ENCODE measurements at places on chromosomes 5 and 9.

DNA sequence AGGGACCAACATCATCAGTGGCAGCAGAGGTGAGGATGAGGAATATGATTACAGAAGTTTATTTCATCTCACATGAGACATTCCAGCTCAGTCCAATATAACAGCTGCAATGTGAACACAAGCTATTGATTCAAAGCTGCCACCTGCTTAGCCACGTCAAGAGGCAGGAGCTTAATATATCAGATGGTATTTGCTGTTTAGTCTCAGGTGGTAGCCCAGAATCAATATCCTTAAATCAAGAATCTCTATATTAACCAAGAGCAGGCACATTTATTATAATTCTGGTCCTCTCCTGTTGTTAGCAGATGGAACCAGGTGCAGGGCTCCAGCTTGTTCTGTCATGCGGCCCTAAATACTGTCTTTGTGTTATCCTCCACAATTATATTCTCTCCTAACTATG is 431.6 kb downstream of the ICE1 start:
- H3K27me3 ChIP-seq = no peaks in the 10 kb centered on the region
- no peak overlapping the region for H3K27ac ChIP-seq
- no peak for DNase-seq
- H3K36me3 ChIP-seq = no peaks in the 10 kb centered on the region
- H3K4me1 ChIP-seq = no peaks in the 10 kb centered on the region
- no peak overlapping the region for H3K4me3 ChIP-seq

DNA sequence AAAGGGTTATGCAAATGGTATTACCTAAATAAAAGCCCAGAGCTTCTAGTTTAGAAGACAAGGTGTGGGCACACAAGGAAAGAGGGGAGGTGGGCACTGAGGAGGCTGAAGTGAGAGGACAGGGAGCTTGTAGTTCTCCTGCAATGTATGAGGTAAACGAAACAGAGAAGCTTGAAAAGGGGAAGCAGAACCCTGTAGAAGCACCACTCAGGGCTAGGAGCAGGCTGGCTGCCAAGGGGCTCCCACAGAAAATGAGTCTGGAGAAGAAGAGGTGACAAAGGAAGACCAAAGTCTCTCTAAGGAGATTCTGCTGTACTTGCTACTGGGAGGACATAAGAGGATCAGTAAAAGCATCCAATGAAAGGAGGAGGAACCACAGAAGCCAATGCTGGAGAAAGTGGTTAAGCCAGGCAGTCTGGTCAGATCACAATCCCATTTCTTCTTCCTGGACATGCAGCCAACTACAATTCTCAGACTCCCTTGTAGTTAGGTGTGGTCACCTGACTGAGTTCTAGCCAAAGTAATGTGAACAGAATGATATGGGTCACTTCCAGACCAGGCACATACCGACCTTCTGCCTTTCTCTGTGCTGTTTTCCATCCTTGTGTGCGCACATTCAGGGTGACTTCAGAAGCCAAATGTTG is 174.5 kb upstream of the MAP3K1 start:
- no peak overlapping the region for H3K27ac ChIP-seq
- peaks cover 3% of the 10 kb centered on the region for H3K4me1 ChIP-seq
- no peaks in the 10 kb centered on the region for H3K36me3 ChIP-seq
- H3K27me3 ChIP-seq = no peaks in the 10 kb centered on the region
- DNase-seq = no peak

GRCh38 chr5:7471710-7472109 is 75.8 kb downstream of the ADCY2 start:
- peaks cover 5% of the 10 kb centered on the region for H3K4me1 ChIP-seq
- no peaks in the 10 kb centered on the region for H3K36me3 ChIP-seq
- H3K4me3 ChIP-seq = no peak overlapping the region
- H3K27me3 ChIP-seq = no peaks in the 10 kb centered on the region
- no peak overlapping the region for H3K27ac ChIP-seq

GRCh38 chr5:128559300-128560297 is 21.6 kb upstream of the FBN2 start:
- no peak overlapping the region for H3K27ac ChIP-seq
- H3K4me3 ChIP-seq = no peak overlapping the region
- DNase-seq = no peak
- no peaks in the 10 kb centered on the region for H3K36me3 ChIP-seq
- H3K27me3 ChIP-seq = no peaks in the 10 kb centered on the region
- no peaks in the 10 kb centered on the region for H3K4me1 ChIP-seq

DNA sequence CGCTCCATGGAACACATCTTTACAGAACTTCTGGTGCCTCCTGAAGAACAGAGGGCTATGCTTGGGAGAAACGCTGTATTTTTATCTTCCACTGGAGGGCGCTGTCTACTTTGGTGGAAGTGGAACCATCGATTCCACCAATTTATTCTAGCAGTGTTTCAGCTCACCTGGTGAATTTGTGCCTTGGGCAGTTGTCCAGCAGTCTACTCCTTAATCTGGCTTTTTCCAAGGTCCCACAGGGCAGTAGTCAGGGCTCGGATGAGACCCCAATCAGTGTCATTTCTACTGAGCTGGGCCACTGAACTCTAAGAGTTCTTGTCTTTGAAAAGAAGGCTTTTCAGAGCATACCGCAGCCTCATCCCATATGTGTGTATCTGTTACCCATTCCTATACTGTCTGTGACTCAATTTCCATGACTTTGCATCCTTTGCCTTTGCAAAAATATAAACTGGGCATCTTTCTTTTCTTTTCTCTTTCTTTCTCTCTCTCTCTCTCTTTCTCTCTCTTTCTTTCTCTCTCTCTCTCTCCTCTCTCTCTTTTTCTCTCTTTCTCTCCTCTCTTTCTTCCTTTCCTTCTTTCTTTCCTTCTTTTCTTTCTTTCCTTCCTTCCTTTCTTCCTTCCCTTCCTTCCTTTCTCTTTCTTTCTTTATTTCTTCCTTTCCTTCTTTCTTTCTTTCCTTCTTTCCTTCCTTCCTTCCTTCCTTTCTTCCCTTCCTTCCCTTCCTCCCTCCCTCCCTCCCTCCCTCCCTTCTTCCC is 138.4 kb upstream of the ZNF618 start:
- no peak overlapping the region for H3K4me3 ChIP-seq
- peaks cover 4% of the 10 kb centered on the region for H3K4me1 ChIP-seq
- H3K36me3 ChIP-seq = no peaks in the 10 kb centered on the region
- no peaks in the 10 kb centered on the region for H3K27me3 ChIP-seq

DNA sequence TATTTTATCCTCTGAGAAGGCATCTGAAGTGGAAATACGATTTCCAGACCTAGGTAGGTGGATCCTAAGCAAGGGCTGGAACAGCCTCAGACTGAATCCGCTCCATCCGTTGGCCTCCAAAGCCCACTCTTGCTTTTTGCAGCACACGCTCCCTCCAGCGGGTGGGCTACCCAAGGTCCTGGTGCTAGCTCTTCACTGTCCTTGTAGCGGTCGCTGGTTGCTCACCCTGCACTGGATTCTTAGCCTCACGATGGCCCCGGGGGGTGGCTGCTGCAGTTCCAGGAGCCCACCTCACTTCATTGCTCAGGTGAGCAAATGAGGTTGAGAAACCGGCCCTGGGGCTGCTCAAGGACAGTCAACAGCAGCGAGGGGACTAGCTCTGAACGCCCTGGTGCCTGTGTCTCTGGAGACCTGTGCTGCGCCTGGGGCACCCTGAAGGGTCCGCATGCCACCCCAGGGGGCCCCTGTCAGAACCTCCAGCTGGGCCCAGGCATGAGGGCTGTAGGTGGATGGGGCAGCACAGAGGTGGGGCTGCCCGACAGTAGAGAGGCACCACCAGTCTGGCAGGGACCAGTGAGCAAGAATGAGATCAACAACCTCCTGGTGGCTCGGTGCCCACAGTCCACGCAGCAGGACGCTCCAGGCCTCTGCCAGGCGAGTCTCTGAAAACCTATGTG is 4.3 kb downstream of the MGAT4B start:
- no peaks in the 10 kb centered on the region for H3K27me3 ChIP-seq
- no peak overlapping the region for H3K27ac ChIP-seq
- peaks cover 25% of the 10 kb centered on the region for H3K36me3 ChIP-seq
- H3K4me3 ChIP-seq = no peak overlapping the region

GRCh38 chr9:124221676-124222075 is 36.1 kb upstream of the NEK6 start:
- H3K4me3 ChIP-seq = no peak overlapping the region
- H3K36me3 ChIP-seq = no peaks in the 10 kb centered on the region
- DNase-seq = no peak
- no peaks in the 10 kb centered on the region for H3K4me1 ChIP-seq

DNA sequence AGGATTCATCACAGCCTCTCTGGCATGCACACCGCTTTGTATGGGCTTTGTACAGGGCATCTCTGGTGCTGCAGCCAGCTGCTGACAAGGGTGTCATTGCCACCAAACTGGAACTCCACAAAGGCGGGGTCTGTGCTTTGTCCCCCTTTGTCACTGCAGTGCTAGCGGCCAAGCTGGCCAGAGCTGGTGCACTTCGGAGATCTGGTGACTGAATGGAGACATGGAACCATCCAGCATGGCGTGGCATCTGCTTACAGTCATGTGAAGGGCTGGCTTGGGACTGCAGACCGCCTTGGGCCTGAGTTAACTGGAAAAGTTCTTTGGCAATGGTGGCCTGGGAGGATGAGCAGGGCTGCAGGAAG is 18.7 kb upstream of the COL5A1 start:
- H3K4me1 ChIP-seq = peaks cover 2% of the 10 kb centered on the region
- no peak overlapping the region for H3K4me3 ChIP-seq
- H3K36me3 ChIP-seq = no peaks in the 10 kb centered on the region
- no peak for DNase-seq
- no peak overlapping the region for H3K27ac ChIP-seq

GRCh38 chr5:50580506-50580905 is 85.9 kb upstream of the PARP8 start:
- H3K36me3 ChIP-seq = no peaks in the 10 kb centered on the region
- DNase-seq = no peak
- H3K27ac ChIP-seq = no peak overlapping the region
- no peaks in the 10 kb centered on the region for H3K27me3 ChIP-seq
- no peaks in the 10 kb centered on the region for H3K4me1 ChIP-seq
- no peak overlapping the region for H3K4me3 ChIP-seq

- no peak overlapping the region for H3K4me3 ChIP-seq
- H3K4me1 ChIP-seq = no peaks in the 10 kb centered on the region
- no peaks in the 10 kb centered on the region for H3K27me3 ChIP-seq
- no peak for DNase-seq
- H3K36me3 ChIP-seq = no peaks in the 10 kb centered on the region
Observed at GRCh38 chr5:81800797-81801196, 49.9 kb upstream of the SSBP2 start.

- no peaks in the 10 kb centered on the region for H3K36me3 ChIP-seq
- peaks cover 3% of the 10 kb centered on the region for H3K4me1 ChIP-seq
- H3K27me3 ChIP-seq = no peaks in the 10 kb centered on the region
- H3K27ac ChIP-seq = no peak overlapping the region
- H3K4me3 ChIP-seq = no peak overlapping the region
Observed at GRCh38 chr5:133468596-133468995, 143.7 kb downstream of the FSTL4 start.

- H3K4me3 ChIP-seq = no peak overlapping the region
- H3K4me1 ChIP-seq = no peaks in the 10 kb centered on the region
- no peak for DNase-seq
Observed at GRCh38 chr5:102211165-102211564, 84.9 kb downstream of the SLCO4C1 start.

DNA sequence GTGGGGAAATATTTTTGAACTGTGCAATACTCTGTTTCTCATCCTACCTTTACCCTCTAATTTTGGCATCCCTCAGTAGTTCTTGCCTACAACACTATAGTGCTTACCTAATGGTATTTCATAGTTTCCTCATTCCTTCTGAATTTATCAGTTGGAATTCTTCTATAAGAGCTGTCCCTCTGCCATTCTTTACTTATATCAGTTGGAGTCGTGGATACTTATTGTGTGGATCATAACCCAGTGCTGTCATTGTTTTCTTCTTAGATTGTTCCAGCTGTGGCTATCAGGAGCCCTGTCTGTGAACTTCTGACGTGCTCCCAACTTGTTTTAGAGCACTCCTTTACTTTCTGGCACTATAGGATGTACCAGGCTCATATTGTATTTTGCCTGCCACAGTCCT is 146.1 kb upstream of the OTULINL start:
- 0 out of 2 replicates have a peak, but pooled peaks cover 3% of the 10 kb centered on the region for H3K4me1 ChIP-seq
- no peak overlapping the region for H3K4me3 ChIP-seq
- no peaks in the 10 kb centered on the region for H3K27me3 ChIP-seq
- H3K36me3 ChIP-seq = no peaks in the 10 kb centered on the region
- H3K27ac ChIP-seq = no peak overlapping the region

GRCh38 chr9:129377931-129378661 is 200.0 kb upstream of the IER5L start:
- H3K36me3 ChIP-seq = no peaks in the 10 kb centered on the region
- no peak overlapping the region for H3K4me3 ChIP-seq
- no peak overlapping the region for H3K27ac ChIP-seq
- H3K4me1 ChIP-seq = peaks cover 7% of the 10 kb centered on the region

- H3K4me3 ChIP-seq = no peak overlapping the region
- H3K4me1 ChIP-seq = 0 out of 2 replicates have a peak, but pooled peaks cover 2% of the 10 kb centered on the region
- H3K27ac ChIP-seq = no peak overlapping the region
Observed at GRCh38 chr5:68411161-68411560, 195.6 kb downstream of the PIK3R1 start.

- no peaks in the 10 kb centered on the region for H3K27me3 ChIP-seq
- H3K4me1 ChIP-seq = no peaks in the 10 kb centered on the region
- no peaks in the 10 kb centered on the region for H3K36me3 ChIP-seq
- H3K27ac ChIP-seq = no peak overlapping the region
- no peak overlapping the region for H3K4me3 ChIP-seq
- no peak for DNase-seq
Observed at GRCh38 chr5:34774139-34774538, 64.8 kb upstream of the TTC23L start.

DNA sequence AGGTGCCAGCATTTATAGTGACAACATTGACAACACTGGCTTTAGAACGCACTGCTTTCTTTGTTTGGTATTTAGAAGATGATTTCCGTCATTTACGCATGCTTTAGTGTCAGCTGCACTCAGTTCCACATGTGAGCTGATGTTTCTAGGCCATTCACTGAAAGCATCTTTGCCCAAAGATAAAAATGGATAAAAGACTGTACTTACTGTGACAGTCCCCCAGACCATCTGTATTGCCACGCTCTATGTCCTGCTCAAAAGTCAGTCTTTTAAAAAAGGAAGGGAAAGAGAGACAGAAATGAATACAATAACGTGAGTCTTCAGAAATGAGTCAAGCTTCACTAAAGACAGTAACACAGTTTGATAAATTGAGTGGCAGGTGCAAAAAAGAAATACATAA is 99.3 kb downstream of the SEMA6A start:
- no peaks in the 10 kb centered on the region for H3K4me1 ChIP-seq
- DNase-seq = no peak
- H3K27me3 ChIP-seq = no peaks in the 10 kb centered on the region
- H3K4me3 ChIP-seq = no peak overlapping the region
- H3K27ac ChIP-seq = no peak overlapping the region
- peaks cover 35% of the 10 kb centered on the region for H3K36me3 ChIP-seq

- no peaks in the 10 kb centered on the region for H3K4me1 ChIP-seq
- no peaks in the 10 kb centered on the region for H3K27me3 ChIP-seq
- no peak overlapping the region for H3K4me3 ChIP-seq
Observed at GRCh38 chr5:153718713-153719112, 228.2 kb downstream of the GRIA1 start.

DNA sequence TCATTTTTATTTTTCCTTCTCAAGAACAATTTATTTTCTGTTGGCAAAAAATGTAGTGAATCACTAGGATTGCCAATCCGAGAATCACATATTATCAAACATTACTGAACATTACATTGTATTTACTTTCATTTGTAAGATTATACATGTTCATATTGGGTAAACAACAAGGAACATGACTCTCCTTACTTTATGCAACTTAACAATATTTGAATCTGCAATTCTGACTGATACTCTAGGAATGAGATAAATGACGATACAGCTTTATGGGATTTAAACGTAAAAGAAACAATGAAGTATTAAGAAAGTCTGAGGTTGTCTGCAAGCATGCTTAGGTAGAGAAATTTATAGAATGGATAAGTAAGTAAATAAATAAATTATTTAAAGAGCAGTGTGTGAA is 2302.9 kb downstream of the MAT2B start:
- no peaks in the 10 kb centered on the region for H3K4me1 ChIP-seq
- no peaks in the 10 kb centered on the region for H3K27me3 ChIP-seq
- no peak for DNase-seq
- H3K4me3 ChIP-seq = no peak overlapping the region
- H3K36me3 ChIP-seq = no peaks in the 10 kb centered on the region
- H3K27ac ChIP-seq = no peak overlapping the region
